ENCODE measurements at places on chromosomes 16 and 17.

DNA sequence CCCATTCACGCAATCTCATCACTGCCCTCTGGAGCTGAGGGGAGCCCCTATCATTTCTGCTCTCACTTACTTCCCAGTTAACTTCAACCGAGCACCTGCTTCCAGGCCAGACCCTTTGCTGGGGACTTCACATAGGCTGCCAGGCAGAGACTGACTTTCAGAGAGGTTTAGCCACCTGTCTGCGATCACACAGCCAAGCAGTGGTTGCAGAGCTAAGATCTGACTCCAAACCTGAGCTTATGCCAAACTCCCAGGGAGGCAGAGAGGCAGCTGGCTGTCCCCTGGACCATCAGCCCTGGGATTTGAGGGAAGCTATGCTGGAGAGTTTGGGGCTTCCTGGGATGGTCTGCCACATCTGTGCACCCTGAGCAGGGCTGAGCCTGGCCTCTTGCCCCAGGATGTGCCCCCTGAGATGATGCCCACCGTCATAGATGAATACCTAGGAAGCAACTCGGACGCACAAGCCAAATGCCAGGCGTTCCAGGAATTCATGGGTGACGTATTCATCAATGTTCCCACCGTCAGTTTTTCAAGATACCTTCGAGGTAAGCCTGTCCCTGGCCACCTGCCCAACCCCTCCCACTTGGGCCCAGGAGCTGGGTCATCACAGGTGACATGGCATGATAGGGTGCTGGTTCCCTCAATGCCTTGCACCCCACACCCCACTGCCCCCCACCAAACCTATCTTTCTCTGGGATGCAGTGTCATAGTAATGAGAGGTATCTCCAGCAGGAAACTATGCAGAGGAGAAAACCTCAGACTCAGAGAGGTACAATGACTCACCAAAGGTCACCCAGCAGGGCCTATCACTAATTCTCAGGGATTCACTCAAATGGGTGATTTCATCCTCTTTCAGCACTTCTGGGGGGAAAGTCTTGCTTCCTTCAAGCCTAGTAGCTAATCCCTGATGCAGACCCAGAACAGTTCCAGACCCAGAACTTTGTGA is 10.0 kb downstream of the CES3 start:
- no peak for DNase-seq

GRCh38 chr17:14545156-14545906 is 244.4 kb downstream of the HS3ST3B1 start:
- DNase-seq, result no peak

GRCh38 chr17:522919-523318 is 170.3 kb upstream of the RPH3AL start:
- no peak for DNase-seq

DNA sequence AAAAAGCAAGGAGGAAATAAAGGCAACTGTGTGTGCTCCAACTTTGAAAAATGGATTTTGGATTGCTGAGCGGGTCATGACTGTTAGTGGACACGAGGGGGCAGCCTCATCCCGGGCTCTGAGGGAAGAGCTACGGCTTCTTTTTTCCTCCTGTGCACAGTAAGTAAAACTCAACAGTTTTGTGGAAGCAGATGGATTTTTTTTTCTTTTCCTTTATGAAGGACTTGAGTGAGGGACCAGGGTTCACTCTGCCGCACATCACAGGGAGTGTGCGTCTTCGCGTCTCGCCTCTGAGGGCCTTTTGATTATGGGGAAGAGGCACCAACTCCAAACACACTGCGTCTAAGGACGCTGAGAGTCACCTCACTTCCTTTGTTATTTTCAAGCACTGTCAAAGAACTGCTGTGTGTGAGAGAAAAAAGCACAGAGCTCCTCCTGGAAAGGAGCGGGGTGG is 80.3 kb upstream of the GOT2 start:
- no peak for DNase-seq

DNA sequence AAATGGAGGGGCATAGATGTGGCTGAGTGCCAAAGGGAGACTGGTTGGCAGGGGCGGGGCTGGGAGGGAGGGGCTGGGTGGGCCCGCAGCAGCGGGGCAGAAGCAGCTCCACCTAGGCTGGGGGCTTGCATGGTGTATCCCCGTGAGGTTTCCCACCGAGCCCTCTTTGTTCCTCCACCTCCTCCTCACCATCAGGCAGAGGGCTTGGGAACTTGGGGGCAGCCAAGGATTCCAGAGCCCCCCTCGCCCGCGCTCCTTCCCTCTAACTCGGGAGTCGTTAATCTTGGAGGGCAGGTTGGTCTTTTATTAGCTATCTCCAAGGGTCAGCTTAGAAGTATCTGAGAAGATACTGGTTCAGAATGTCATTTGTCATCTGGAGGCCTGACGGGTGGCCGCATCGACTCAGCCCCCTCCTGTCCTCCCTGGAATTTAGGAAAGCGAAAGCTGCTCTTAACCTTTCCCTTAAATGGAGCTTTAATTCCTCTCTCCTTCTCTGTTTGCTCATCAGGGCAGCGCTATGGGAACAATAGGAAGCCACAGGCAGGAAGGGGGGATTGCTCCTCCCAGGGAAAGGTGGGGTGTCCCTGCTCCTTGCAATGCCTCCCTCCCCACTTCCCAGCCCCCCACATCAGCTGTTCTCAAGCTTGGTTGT is 274.3 kb upstream of the XYLT1 start:
- no peak for DNase-seq

GRCh38 chr16:20372701-20373100 is 20.2 kb upstream of the UMOD start:
- DNase-seq, result no peak

- DNase-seq, result no peak
Measured at GRCh38 chr17:33942414-33942813, 312.7 kb upstream of the CCL2 start.

DNA sequence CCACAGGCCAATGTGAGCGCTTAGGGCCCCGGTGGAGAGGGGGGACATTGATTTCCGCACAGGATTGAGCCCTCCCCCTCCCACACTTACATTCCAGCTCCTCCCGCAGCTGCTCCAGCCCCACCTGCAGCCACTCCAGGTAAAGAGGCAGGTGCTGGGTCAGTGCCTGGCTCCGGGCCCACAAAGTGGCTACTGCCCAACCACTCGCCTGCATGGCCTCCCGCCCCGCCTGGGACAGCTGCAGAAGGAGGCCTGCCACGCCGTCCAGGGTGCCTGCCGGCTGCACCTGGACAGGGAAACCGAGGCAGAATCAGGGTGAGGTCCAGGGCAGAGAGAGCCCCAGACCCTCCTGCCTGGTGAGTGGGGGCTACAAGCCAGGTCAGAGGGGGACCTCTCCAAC is 46.3 kb downstream of the RMI2 start:
- DNase-seq, result no peak

DNA sequence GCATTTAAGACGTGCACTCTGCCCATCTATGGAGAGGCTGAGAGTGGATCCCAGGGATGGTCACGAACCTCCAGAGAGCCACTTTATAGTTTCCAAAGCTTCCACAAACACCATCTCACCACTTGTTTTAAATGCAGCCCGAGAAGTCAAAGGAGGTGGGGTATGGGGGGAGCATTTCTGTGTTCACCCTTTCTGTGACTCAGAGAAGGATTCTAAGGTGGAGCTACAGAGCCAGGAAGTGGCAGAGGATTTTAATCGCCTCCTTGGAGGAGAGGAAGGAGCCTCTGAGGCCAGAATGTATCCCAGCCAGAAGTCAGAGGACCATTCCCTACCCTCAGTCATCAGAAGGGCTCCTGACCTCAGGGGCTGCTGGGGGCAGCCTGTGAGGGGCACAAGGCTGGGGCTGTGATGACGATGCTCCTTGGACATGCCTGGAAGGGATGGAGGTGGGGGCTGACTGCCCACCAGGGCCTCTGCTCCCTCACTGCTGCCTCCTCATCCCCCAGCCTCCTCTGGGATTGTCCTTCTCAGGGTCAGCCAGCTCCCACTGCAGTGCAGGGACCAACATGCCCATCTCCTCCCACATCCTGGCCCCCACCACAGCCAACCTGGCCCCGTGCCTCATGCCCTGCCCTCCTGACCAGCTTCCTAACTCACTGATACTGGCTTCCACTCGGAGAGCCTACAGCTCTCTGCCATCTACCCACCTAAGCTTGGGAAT is 2.8 kb downstream of the XYLT2 start:
- no peak for DNase-seq

GRCh38 chr16:380762-381011 is 1.1 kb downstream of the PGAP6 start:
- no peak for DNase-seq

DNA sequence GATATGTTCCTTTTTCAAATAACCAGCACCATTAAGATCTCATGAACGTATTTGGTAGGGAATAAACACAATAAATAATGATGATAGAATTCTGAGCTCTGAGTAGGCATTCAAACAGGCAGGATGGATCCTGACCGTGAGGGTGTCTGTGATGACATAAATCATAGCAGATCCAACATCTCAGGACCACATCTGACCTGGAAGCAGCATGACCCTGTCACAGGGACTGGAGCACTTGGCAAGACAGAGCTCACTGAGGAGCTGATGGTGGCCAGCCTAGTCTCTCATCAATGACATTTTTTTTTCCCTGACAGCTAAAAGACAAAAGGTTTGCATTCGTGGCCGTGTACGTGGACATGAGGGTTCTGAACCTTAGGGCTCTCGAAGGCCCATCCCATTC is 337.5 kb downstream of the NPIPA8 start:
- DNase-seq, result no peak

GRCh38 chr17:4980644-4981216 is 6.7 kb downstream of the CAMTA2 start:
- DNase-seq, result no peak

DNA sequence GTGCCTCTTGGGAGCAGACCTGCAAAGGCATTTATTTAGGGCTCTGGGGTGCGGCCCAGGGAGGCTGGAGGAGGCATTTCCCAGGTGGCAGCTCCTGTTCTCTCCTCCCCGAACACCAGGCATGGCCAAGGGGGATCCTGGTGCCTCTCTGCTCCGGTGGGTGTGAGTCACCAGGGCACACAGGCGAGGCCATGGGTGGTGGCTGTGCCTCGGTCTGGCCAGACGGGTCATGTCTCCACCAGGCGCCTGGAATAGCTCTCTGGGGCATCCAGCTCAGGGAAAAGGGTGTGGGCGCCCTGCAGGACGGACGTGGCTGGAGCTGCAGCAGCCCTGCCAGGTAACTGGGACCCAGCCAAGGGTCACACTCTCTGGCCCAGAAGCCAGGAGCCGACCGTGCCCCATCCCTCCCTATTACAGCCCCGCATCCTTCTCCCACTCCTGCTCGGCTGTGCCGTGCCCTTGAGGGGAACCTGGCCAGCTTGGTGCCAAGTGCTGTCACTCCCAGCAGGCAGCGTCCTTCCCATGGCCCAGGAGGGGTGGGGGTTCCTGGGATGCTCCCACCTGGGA is 25.8 kb downstream of the SOX8 start:
- DNase-seq, result no peak

DNA sequence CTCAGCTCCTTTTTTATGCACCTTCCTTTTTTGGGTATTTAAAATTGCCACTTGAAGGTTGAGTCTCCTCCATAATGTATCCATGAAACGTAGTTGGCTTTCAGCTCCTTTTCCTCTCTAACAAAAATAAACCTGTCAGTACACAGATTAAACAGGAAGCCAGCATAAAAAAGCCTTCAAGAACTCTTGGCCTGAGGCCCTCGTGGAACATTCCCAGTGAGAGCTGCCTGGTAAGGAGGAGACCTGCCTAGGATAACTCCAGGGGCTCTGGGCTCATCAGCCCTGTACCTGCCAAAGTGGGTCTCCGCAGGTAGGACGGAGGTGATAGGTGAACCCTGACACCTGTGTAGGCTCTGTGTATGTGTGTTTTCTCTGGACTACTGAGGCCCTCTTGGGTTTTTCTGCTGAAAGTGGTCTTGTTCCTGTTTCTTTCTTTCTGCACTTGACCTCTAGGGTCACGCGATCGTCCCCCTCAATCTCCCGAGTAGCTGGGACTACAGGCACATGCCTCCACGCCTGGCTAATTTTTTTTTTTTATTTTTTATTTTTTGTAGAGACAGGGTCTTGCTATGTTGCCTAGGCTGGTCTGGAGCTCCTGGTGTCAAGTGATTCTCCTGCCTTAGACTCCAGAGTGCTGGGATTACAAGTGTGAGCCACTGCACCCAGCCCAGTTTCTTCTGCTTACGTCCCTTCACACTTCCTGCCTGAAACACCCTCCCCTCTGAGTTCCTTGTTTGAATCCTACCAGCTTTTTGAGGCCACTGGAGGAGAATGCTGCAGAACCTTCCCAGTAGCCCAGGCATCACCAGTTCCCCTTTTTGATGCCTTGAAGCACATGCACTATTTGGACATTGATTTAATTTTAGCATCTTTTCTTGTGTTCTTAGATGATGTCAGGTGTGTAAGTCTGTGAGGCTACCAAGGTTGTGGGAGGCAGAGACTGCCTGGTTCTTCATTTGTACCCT is 9.8 kb downstream of the PGS1 start:
- no peak for DNase-seq

- DNase-seq, result no peak
Measured at GRCh38 chr16:84507011-84507982, 2.8 kb upstream of the MEAK7 start.

- DNase-seq, result no peak
Measured at GRCh38 chr17:61584866-61585265, 6.2 kb downstream of the NACA2 start.

DNA sequence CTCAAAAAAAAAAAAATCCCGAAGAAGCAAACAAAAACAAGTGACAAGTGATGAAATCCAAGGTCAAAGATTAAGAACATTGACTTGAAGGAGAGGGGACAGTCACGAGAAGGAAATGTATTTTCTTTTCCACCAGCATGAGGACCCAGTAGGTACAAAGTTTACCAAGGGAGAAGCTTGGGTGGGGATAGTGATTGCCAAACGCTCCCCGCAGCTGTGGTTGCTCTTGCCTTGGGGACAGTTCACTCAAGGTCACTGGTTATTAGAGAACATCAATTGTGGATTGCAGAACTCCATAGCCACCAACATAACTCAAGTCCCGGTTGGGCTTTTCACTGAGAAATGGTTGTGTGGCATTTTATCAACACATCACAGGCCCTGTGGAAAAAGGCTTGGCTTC is 27.0 kb downstream of the RSL1D1 start:
- DNase-seq, result no peak

DNA sequence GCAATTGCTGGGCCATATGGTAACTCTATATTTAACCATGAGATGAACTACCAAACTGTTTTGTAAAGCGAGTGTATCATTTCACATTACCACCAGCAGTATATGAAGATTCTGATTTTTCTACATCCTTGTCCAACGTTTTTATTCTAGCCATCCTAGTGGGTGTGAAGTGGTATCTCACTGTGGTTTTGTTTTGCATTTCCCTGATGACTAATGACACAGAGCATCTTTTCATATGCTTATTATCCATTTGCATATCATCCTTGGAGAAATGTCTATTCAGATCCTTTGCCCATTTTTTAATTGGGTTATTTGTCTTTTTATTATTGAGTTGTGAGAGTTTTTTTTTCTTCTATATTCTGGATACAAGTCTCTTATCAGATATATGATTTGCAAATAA is 83.6 kb downstream of the AKAP1 start:
- DNase-seq, result no peak

GRCh38 chr17:40363111-40363827 is 1.3 kb downstream of the GJD3 start:
- no peak for DNase-seq

- no peak for DNase-seq
Measured at GRCh38 chr16:81279392-81279791, 35.4 kb upstream of the GAN start.

Measured in cortex of kidney (tissue), 1 donor.